Breast epithelium (tissue), 4 donors: ENCODE measurements at places on chromosomes 4 and X. TPM values are rescaled to one million over a fixed set of nuclear protein-coding genes. Genes with fewer than 3 reads are reported as not detected.

- H3K4me1 ChIP-seq, result no peaks in the 10 kb centered on the region
- no peak for DNase-seq
- peaks cover 7% of the 10 kb centered on the region for H3K27me3 ChIP-seq
These were observed 45.7 kb downstream of the MID1 start for GRCh38 chrX:10574663-10575062.

GRCh38 chr4:11106190-11106589, 322.5 kb downstream of the HS3ST1 start:
- H3K27ac ChIP-seq, result no peak overlapping the region
- H3K4me1 ChIP-seq, result no peaks in the 10 kb centered on the region
- H3K36me3 ChIP-seq, result no peaks in the 10 kb centered on the region

GRCh38 chrX:120755066-120755846, 120.4 kb downstream of the CT47B1 start:
- H3K4me3 ChIP-seq, result no peak overlapping the region
- H3K27ac ChIP-seq, result no peak overlapping the region
- DNase-seq, result no peak
- peaks cover 18% of the 10 kb centered on the region for H3K27me3 ChIP-seq

The GJB1 gene
- not detected for total RNA-seq

The CTSO gene
- total RNA-seq, result 19.4 TPM

DNA sequence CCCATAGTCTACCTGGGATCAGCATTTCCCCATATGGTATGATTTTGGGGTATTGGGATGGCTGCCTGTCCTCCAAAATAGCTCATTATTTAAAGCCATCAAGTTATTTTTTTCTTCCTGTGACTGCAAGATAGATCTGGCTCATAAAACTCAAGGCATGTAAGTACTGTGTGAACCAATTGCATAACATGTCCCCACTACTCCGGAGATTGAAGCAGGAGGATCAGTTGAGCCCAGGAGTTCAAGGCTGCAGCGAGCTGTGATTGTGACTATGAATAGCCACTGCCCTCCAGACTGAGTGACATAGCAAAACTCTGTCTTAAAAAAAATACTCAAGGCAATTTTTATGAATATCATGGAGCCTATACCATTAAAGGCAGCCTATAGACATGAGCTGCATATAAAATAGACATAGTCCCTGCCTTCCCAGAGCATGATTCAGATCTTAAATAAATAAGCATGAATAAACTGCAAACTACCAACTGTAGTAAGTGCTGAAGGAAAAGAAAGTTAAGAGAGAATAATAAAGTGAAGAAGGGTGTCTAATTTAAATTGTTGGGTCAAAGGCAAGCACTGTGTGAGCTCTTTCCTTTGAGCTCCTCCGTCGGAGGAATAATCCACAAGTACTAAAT, 16.9 kb upstream of the MMAA start:
- no peaks in the 10 kb centered on the region for H3K4me1 ChIP-seq
- no peak overlapping the region for H3K4me3 ChIP-seq
- H3K27ac ChIP-seq, result no peak overlapping the region
- no peaks in the 10 kb centered on the region for H3K36me3 ChIP-seq
- H3K27me3 ChIP-seq, result no peaks in the 10 kb centered on the region
- no peak for DNase-seq

The IL13RA2 gene
- 0.32 TPM for total RNA-seq

The RAB40A gene
- 2.5 TPM for total RNA-seq

- H3K4me1 ChIP-seq, result no peaks in the 10 kb centered on the region
- no peak overlapping the region for H3K27ac ChIP-seq
- H3K4me3 ChIP-seq, result no peak overlapping the region
- no peaks in the 10 kb centered on the region for H3K27me3 ChIP-seq
- DNase-seq, result no peak
These were observed 16.9 kb upstream of the TSR2 start for GRCh38 chrX:54423161-54423888.

The SPATA4 gene
- not detected for total RNA-seq

The ANXA3 gene
- 37.6 TPM for total RNA-seq

GRCh38 chrX:154355776-154356140, 18.7 kb downstream of the FLNA start:
- H3K4me3 ChIP-seq, result no peak overlapping the region
- peaks cover 25% of the 10 kb centered on the region for H3K27me3 ChIP-seq
- no peaks in the 10 kb centered on the region for H3K4me1 ChIP-seq
- DNase-seq, result no peak

GRCh38 chr4:172035562-172035961, 222.4 kb downstream of the GALNTL6 start:
- no peak overlapping the region for H3K27ac ChIP-seq
- H3K27me3 ChIP-seq, result no peaks in the 10 kb centered on the region
- no peak for DNase-seq

GRCh38 chrX:112766774-112767173, 73.9 kb downstream of the AMOT start:
- H3K36me3 ChIP-seq, result no peaks in the 10 kb centered on the region
- no peak overlapping the region for H3K27ac ChIP-seq
- H3K27me3 ChIP-seq, result no peaks in the 10 kb centered on the region

DNA sequence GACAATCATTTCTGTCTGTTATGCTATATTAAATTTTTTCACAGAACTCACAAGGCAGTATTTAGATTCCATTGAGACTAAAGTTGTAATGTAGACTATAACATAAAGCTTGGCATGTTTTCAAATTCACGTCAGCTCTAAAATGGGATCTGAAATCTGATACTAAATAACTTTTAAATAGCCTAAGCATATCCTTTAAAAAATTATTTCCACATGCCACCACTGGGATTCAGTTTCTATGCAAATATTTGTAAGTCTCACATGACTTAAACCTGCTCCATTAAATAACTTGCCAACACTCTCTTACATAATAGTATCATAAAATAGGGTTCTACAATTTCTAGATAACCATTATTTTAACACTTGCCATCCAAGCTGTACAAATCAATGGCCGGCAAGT, 32.4 kb downstream of the KLHL8 start:
- DNase-seq, result no peak
- no peak overlapping the region for H3K4me3 ChIP-seq
- no peaks in the 10 kb centered on the region for H3K4me1 ChIP-seq
- no peak overlapping the region for H3K27ac ChIP-seq

GRCh38 chr4:2961811-2962441, 1.3 kb downstream of the NOP14 start:
- no peak for DNase-seq
- H3K4me1 ChIP-seq, result peaks cover 6% of the 10 kb centered on the region
- H3K4me3 ChIP-seq, result peak overlapping the region; percentile 93
- H3K36me3 ChIP-seq, result no peaks in the 10 kb centered on the region
- no peaks in the 10 kb centered on the region for H3K27me3 ChIP-seq
- no peak overlapping the region for H3K27ac ChIP-seq

- DNase-seq, result no peak
- H3K27me3 ChIP-seq, result no peaks in the 10 kb centered on the region
- H3K4me1 ChIP-seq, result no peaks in the 10 kb centered on the region
- H3K36me3 ChIP-seq, result no peaks in the 10 kb centered on the region
- H3K4me3 ChIP-seq, result no peak overlapping the region
- peak overlapping the region; percentile 52 for H3K27ac ChIP-seq
These were observed 36.6 kb downstream of the MAP7D3 start for GRCh38 chrX:136214551-136214950.

GRCh38 chr4:83329521-83330110, 5.0 kb downstream of the HPSE start:
- no peak for DNase-seq
- no peaks in the 10 kb centered on the region for H3K27me3 ChIP-seq
- H3K4me1 ChIP-seq, result peaks cover 7% of the 10 kb centered on the region
- no peak overlapping the region for H3K4me3 ChIP-seq
- no peaks in the 10 kb centered on the region for H3K36me3 ChIP-seq

GRCh38 chr4:20253283-20253734, 1.6 kb downstream of the SLIT2 start:
- no peaks in the 10 kb centered on the region for H3K4me1 ChIP-seq
- peaks cover 44% of the 10 kb centered on the region for H3K27me3 ChIP-seq
- DNase-seq, result no peak
- H3K27ac ChIP-seq, result no peak overlapping the region
- no peaks in the 10 kb centered on the region for H3K36me3 ChIP-seq
- H3K4me3 ChIP-seq, result peak overlapping the region; percentile 73

The MAGEB6B gene
- not detected for total RNA-seq

DNA sequence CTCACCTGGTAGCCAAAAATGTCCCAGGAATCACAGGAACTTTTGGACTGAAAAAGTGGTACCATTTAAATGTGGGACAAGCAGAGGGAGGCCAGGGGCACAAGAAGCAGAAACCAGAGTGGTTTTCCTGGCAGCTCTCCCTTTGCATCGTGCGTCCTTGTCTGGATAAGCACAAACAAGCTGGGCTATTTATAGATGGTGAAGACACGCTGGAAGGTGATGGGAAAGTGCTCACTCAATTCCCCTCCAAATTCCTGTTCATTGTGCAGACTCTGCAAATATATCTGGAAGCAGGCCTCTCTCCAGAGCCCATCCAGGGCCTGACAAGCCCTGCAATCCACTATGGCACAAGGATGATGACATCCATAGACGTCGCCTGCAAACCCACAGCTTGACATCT, 63.6 kb upstream of the MAP3K15 start:
- H3K27ac ChIP-seq, result no peak overlapping the region
- no peak overlapping the region for H3K4me3 ChIP-seq
- H3K36me3 ChIP-seq, result no peaks in the 10 kb centered on the region
- no peak for DNase-seq

DNA sequence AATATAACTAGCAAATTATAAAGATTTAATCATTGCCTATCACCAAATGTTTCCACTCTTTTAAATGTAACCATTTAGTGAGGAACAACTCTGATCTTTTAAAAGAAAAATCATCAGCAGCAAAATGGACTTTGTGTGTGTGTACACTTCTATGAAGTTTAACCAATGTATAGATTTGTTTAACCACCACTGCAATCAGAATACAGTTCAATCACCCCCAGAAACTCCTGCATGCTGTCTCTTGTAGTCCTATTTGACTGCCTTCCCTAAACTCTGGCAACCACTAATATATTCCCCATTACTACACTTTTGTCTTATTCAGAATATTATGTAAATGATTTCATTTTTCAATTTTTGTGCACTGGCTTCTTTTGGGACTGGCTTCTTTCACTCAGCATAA, 1.7 kb upstream of the TCEAL8 start:
- H3K4me3 ChIP-seq, result no peak overlapping the region
- H3K27ac ChIP-seq, result no peak overlapping the region
- H3K27me3 ChIP-seq, result no peaks in the 10 kb centered on the region
- H3K36me3 ChIP-seq, result no peaks in the 10 kb centered on the region
- no peaks in the 10 kb centered on the region for H3K4me1 ChIP-seq

The UGT2B15 gene
- total RNA-seq, result not detected

DNA sequence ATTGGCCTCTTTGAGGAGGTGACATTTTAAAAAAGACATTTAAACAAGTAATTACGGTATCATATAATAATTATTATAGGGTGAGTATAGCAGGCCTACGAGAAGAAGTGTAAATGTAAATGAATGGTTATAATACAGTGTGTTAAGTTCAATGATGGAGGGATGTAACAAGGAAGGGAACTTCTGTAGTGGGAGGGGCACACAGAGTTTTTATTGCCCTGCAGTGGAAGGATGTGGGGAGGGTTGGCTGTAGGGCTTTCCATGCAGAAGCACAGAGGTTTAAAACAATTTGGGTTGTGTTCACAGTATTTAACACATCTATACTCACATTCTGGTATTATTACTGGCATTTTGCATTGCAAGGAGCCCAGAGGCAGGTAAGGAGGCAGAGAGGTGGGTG, 41.1 kb downstream of the AFF1 start:
- H3K4me3 ChIP-seq, result no peak overlapping the region
- H3K4me1 ChIP-seq, result peaks cover 11% of the 10 kb centered on the region
- DNase-seq, result no peak
- H3K36me3 ChIP-seq, result no peaks in the 10 kb centered on the region
- no peaks in the 10 kb centered on the region for H3K27me3 ChIP-seq
- H3K27ac ChIP-seq, result no peak overlapping the region

DNA sequence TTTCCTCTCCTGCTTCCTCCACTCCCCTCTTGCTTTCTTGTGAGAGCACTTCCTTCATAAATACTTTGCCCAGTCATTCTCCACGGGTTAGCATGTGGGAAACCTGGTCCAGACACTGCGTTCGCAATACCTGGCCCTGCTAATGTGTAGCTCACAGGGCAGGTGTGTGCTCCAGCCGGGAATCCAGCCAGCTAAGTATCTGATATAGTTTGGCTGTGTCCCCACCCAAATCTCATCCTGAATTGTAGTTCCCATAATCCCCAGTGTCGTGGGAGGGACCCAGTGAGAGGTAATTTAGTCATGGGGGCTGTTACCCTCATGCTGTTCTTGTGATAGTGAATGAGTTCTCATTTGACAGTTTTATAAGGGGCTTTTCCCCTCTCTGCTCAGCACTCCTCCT, 32.2 kb upstream of the STX18 start:
- no peaks in the 10 kb centered on the region for H3K4me1 ChIP-seq
- H3K36me3 ChIP-seq, result no peaks in the 10 kb centered on the region
- H3K4me3 ChIP-seq, result no peak overlapping the region

The GRPR gene
- 6.2 TPM for total RNA-seq

- DNase-seq, result no peak
- H3K4me3 ChIP-seq, result no peak overlapping the region
- H3K27me3 ChIP-seq, result no peaks in the 10 kb centered on the region
- H3K27ac ChIP-seq, result no peak overlapping the region
These were observed 26.0 kb downstream of the AFM start for GRCh38 chr4:73507541-73507940.

- H3K36me3 ChIP-seq, result no peaks in the 10 kb centered on the region
- no peak overlapping the region for H3K4me3 ChIP-seq
- no peaks in the 10 kb centered on the region for H3K27me3 ChIP-seq
- H3K4me1 ChIP-seq, result no peaks in the 10 kb centered on the region
These were observed 41.1 kb downstream of the NELFA start for GRCh38 chr4:1967512-1968149.
